ENCODE measurements at places on chromosomes 16 and 17.

DNA sequence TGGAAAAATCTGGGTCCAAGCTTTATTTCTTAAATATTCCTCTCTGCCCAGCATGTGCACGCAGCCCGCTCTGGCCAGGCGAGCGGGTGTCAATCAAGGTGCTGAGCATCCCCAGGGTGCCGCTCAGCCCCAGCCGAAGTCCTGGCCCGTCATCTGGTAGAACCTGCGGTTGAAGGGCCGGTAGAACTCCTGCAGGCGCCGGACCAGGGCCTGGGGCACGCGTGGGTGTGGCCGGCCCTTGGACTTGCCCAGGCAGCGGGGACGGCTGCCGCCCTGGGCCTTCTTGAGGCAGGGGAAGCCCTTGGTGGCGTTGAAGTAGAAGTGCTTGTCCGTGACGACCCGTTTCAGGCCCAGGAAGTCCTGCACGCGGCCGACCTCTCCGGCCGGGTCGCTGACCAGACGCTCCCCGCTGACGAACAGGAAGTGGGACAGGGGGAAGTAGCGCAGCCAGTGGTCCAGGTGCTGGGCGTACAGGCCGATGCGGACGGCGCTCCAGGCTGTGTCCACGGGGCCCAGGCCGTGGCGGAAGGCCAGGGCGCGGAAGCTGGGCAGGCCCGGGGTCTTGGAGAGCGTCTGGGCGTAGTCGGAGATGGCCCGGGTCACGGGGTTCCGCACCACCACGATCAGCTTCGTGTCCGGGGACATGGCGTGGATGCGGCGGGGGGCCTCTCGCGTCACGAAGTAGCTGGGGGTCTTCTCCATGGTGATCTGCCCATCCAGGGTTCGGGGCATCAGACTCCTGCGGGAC is 6.6 kb downstream of the HS3ST6 start:
- no peak for DNase-seq

DNA sequence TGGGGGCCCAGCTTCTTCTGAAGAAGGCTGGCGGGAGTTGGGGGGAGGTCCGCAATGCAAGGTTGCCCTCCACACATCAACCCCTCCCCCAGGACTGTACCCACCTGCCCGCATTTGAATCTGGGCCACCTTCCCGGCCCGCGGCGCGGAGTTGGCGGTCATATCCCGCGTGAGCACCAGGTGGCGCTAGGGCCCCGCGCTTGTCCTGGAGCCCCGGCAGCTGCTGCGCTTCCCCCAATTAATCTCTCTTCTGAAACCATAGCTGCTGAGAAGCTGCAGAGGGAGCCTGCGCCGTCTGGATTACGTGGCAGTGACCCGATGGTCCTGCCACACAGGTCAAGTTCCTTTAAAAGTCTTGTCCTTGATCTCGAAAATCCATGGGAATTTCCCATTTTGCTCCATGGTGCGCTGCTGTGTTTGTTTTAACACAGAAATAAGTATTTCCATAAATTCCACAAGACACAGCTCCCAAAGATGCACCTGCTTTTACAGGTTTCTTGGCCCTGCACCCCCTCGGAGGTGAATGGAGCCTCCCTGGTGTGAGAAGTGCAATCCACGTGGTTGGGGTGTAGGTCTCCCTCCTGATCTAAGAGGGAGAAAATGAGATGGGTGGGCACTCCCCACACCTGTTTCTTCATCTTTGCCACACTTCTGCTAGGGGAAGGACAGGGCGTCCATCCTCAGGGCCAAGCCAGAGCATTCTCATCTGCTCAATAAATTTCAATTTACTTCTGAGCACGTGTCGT is 22.1 kb downstream of the COX4I1 start:
- DNase-seq: peak; percentile 75

- DNase-seq: peak; percentile 42
Observed at GRCh38 chr17:80596760-80597608, 52.3 kb downstream of the RPTOR start.

GRCh38 chr17:61404913-61405685 is 5.5 kb downstream of the TBX2 start:
- no peak for DNase-seq

DNA sequence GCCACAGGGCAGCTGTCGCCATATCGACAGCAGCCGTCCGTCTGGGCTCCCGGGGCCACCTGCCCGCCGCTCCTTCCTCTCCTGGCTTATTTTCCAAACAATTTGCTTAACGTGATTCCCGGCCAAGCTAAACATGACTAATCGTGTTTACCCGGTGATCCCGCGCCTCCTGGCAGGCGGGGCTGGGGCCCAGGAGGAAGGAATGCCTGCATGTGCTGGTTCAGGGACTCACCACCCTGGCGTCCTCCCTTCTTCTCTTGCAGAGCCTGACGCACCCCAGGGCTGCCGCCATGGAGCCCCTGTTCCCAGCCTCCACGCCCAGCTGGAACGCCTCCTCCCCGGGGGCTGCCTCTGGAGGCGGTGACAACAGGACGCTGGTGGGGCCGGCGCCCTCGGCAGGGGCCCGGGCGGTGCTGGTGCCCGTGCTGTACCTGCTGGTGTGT is 6.1 kb downstream of the SSTR5 start:
- DNase-seq: peak; percentile 91

DNA sequence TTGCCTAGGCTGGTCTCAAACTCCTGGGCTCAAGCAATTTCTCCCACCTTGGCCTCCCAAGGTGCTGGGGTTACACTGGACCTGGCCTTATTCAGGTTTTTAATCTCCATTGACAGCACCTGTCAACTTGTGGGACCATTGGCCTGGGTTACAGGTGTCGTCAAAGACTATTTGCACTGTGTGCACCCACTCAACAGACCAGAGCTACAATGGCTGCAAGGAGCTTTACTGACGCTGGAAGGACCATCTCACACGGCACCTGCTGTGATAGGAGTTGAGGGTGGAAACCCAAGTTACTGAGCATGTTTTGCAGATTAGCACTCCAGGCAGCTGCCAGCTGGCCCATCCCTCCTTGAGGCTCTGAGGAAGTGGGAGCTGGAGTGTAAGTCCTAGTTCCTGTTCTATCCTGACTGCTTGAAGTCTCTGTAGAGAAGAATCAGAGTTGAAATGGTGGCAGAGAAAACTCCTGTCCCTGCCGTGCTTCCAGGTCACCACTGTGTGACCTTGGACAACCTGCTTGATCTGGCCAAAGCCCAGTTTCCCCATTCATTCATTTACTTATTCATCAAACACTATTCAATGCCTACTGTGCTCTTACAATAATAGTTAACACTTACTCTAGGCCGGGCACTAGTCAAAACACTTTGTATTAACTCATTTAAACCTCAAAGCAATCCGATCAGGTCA is 42.4 kb upstream of the LONP2 start:
- no peak for DNase-seq

DNA sequence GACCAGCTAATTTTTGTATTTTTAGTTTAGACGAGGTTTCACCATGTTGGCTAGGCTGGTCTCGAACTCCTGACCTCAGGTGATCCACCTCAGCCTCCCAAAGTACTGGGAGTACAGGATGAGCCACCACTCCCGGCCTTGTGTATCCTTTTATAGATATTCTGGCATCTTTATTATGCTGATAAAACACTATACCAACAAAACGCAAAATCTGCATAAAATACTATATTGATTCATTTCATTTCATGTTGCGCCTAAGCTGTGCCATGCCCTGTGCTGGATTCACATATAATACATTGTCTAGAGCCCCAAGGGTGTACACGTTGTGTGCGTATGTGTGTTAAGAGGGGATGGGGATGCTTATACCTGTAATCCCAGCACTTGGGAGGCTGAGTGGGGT is 3.8 kb upstream of the UBE2Z start:
- no peak for DNase-seq

- DNase-seq: peak; percentile 85
Observed at GRCh38 chr17:9350080-9350479, 225.5 kb downstream of the STX8 start.

DNA sequence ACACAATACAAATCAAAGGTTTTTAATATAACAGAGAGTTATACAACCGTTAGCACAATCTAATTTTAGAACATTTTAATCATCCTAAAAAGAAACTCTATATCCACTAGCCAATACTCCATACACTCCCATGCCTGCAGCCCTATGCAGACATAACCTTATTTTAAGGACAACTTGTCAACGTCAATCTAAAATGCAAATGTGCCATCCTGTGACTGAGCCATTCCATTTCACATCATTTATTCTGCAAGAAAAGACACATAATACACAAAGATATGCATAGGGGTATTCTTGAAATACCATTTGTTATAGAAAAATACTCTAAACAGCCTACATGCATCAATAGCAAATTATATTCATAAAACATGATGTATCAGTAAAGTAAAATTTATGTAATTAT is 106.7 kb downstream of the CEP112 start:
- no peak for DNase-seq

DNA sequence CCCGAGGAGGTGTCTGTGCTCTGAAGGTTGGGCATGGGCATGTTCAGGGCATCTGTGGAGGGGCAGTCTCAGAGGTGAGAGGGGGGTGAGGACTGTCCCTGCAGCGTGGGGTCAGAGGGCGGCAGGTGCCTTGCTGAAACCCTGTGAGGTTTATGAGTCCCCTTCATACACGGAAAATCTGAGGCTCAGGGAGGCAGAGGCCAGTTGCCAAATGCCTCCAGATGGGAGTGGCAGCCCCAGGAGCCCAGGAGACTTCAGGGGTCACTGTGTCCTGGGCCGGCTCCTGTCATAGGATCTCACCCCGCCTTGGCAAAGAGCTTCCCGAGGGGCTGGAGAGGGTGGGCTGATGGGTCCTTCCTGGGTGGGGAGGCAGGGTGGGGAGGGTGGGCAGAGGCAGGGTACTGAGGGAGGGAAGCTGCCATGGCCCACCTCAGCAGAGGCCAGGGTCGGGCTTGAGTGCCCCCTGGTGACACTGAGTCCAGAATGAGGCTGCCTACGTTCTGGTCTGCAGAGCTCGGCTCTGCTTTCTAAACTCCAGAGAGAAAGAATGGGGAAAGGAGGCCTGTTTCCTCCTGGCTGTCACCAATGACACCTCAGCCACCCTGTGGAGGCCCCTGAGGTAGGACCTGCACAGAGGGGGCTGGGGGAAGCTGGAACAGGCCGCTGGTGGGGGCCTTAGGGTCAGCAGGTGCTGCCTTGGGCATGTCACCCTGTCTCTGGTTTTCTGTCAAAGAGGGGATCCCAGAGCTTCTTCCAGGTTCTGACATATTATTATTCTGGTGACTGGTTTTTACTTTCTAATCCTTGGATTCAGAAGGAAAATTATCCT is 1.1 kb downstream of the LGALS9 start:
- DNase-seq: no peak

DNA sequence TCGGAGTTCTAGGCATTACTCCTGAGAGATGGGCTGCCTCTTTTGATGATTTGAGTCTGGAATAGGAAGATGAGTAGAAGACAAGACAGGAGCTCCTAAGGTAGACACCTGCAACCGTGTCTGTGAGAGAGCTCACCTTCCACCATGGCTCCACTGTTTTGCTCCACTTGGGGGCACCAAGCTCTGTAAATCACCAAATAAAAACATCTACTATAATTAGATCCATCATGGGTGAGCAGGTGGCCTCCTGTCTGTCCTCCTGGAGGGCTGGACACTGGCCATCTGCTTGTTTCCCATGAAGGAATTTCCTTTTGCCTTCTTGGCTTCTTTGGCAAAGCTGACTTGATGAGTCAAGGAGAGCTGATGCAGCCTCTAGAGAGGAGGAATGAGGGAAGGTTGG is 179.0 kb downstream of the HAPSTR1 start:
- no peak for DNase-seq

GRCh38 chr17:80773243-80773991 is 218.2 kb upstream of the CHMP6 start:
- no peak for DNase-seq

- no peak for DNase-seq
Observed at GRCh38 chr17:17203173-17203730, 2.9 kb downstream of the PLD6 start.

DNA sequence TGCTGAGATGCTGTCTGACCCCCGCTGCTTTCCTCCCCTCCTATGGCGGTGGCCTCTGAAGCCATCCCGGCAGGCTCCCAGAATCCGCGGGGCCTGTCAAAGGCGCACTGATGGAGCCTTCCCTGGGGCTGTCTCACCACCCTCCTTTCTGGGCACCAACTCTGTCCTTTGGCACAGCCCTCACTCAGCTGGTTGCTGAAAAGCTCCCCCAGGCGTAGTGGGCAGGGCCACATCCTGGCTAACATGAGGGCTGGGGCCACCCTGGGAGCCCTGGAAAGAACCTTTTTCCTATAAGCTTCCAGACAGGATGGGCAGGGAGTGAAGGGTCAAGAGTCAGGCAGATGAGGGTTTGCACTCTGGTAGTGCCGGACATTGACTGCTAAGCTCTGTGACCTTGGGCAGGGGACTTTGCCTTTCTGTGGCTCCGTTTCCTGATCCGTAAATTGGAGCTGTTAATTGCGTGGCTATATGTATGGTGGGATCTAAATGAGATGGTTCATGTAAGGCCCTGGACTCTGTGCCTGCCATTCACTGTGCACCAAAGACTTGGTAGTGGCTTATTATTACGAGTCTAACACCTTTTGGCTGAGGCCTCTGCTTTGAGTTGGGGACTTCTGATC is 27.6 kb upstream of the LASP1NB start:
- DNase-seq: no peak

DNA sequence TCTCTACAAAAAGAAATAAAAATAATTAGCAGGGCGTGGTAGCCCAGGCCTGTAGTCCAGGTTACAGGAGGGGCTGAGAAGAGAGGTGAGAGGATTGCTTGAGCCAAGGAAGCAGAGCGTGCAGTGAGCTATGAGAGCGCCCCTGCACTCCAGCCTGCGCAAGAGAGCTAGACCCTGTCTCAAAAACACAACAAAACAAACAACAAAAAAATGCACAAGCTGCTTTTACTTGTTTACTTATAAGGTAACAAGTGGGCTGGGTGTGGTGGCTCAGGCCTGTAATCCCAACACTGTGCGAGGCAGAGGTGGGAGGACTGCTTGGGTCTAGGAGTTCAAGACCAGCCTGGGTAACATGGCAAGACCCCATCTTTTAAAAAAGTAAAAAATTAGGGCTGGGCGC is 1.7 kb downstream of the CYTH1 start:
- no peak for DNase-seq

DNA sequence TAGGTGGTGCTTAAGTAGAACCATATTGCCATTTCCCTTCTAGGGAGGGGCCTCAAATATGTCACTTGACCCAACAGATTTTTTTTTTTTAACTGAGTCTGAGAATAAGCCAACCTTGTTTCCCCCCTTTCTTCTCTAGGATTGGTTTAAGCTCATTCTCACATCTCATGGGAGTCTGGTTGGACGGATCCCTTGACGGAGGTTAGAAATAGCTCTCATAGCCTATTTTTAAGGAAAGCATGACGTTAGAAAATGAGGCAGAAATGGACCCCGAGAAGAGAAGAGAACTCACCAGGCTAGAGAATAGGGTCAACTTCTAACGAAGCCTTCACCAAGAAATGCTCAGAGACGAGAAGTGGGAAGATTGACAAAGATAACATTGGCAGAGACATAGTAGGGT is 95.1 kb upstream of the ZFHX3 start:
- DNase-seq: no peak
